Activated T-helper 9 cell treated with anti-CD3 and anti-CD28 coated beads, Interleukin-2, amount 50 U/mL, for 16 hours (primary cell): ENCODE measurements at places on chromosomes 7 and 10.

GRCh38 chr7:24863626-24864025, 106.4 kb upstream of the GSDME start:
- no peak for DNase-seq

GRCh38 chr10:91891125-91892001, 17.9 kb downstream of the FGFBP3 start:
- no peak for DNase-seq

- no peak for DNase-seq
These were observed 196.8 kb downstream of the RNLS start for GRCh38 chr10:88386204-88386788.

- DNase-seq, result no peak
These were observed 99.5 kb upstream of the ABI1 start for GRCh38 chr10:26960308-26960707.

- no peak for DNase-seq
These were observed 251.6 kb downstream of the ELMO1 start for GRCh38 chr7:37197108-37197507.

GRCh38 chr10:3173171-3173878, 743 bp upstream of the PITRM1 start:
- no peak for DNase-seq

GRCh38 chr10:58952747-58953466, 223.5 kb upstream of the PHYHIPL start:
- DNase-seq, result no peak

GRCh38 chr10:86340176-86340990, 26.2 kb downstream of the GRID1 start:
- DNase-seq, result no peak

DNA sequence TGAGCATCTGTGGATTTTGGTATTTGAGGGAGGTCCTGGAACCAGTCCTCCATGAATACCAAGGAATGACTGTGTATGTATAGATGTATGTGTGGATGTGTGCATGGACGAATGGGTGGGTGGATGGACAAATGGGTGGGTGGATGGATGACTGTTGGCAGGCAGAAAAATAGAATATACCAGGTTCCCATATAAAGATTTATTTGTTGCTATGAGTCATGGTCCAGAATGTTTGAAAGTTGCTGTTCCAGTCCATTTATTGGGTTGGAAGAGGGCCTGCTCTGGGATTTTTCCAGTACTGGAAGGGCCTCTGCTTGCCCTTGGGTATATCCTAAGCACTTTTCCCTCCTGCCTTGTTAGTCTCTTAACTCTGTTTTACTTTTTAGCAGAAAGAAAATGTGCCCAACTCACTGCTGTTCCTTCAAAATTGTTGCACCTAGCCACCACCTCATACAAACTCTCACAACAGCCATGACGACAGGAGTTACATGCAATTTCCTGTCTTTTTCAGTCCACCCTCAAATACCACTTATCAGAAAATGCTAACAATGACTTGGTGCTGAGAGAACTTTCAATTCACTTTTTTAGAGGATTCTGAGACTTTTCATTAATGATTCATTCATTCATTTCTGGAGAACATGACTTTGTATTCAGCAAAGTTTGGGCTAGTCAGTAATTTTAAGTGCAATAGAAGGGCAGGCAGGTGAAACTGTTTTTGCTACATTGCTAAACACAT, 108.1 kb downstream of the EEPD1 start:
- no peak for DNase-seq

DNA sequence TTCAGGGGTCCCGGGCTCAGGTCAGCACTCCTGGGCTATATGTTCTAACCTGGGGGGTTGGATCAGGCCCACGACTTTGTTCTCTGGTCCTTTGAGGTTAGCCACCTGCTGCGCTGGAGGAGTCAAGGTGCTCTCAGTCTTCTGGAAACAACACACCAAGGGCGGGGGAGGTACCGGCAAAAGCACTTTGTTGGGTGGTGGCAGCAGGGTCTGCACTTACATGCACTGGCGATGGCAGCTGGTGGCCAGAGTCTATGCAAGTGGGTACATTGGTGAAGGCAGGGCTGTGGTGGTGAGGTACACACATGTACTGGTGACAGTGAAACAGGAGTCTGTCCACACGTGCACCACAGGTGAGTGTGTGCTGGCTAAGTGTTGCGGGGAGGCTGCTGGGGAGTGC, 194.2 kb upstream of the MAGI2 start:
- DNase-seq, result no peak

DNA sequence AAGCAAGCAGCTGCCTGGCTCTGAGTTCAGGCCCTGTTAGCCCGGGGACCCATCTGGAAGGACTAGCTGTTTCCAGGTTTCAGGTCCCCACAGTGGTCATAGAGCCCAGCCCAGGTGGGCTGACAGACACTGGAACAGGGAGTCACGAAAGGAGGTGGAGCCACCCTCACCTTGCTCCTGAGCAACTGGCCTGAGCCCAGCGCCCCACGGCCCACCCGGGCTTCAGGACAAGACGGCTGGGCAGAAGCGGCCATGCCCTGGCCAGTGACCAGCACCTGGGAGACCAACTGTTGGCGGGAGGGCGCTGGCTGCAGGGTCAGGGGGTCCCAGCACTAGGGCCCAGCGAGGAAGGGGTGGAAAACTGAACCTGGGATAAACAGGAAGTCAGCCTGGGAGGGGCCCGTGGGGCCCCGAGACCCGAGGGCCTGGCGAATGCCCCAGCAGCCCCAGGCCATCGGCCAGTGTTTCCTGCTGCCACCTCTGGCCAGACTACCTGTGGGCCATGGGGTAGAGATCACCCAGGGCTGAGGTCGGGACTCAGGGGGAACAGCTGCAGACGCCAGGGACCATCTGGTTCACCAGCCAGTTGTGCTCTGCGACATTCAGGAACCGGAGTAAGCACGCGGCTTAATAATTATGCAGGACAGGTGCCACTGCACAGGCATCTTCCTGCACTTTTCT, 282.1 kb upstream of the PPP2R2D start:
- no peak for DNase-seq

GRCh38 chr10:130243015-130243414, 106.8 kb downstream of the GLRX3 start:
- no peak for DNase-seq

DNA sequence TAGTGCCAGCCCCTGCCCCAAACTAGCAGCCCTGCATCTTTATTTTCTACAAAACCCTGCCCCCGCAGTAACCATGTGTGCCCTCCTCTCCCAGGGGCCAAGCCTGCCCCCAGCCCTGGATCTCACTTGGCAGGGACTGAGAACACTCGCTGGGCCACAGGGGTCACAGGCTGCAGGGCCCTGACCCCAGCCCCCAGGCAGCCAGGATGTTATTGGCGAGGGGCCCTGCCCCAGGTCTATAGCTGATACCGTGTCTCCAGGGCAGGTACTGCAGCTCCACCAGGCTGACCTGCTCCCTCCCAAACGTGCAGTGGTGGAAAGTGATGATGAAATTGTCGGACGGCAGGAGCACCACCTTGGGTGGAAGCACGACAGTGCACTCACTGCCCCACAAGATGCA, 35.9 kb upstream of the TUBB8 start:
- no peak for DNase-seq

DNA sequence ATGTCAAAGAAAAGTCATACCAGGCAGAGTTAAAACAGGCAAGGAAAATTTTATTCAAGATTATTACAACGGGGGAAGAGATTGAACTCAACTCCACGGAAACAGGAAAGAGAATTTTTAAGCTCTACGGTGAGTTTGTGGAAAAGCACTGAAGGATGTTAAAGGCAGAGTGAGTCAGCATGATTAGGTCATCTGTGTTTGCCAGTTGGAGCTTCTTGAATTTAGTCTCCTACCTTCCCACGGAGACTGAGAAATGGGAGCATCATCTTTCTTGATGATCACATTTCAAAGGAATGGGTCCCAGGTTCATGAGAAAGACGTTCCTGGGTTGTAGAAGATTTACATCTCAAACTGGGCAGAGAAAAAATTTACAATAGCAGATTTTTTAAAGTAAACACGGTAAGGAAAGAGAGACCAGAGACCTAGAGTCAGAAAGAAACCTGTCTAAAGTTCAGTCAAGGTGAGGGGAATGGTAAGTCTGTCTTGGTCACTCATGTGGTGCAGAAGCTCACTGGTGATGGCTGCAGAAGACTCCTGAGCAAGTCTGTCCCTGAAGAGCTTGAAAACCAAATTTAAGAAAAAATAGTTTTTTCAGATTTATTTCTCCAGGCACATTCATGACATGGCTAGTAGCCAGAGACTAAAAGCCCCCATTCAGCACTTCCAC, 516.9 kb upstream of the LRRN3 start:
- no peak for DNase-seq

DNA sequence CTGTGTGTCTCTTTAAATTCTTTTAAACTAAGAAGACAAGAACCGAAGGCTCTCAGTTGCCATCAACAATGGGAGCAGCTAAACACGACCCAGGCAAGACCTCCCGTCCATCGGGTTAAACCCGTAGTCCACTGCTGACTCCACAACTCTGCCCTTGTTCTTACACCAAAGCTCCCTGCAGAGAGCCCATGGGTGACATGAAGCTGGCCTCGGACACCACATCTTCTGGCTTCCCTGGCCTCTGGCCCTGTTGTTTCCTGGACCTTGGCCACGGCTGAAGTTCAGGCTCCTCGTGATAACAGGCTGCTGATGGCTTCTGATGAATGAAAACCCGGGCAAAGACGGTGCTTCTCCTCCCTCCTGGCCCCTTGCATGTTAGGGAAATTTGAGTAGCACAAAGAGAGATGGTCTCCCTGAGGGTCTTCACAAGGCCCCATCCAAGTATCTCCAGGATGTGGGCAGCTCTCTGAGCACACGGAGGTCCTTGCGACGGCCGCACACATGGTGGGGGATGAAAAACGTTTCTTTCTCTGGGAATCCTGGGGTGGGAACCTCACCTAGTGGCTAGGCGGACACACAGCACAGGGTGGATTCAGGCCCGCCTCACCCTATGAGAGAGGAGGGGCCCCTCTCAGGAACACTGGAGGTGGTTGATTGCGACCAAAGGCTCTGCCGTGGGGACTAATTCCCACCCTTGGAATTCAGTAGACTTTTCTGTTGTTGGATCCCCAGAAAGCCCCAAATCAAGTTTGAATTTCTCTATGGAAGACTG, 271.1 kb downstream of the ADARB2 start:
- DNase-seq, result no peak

DNA sequence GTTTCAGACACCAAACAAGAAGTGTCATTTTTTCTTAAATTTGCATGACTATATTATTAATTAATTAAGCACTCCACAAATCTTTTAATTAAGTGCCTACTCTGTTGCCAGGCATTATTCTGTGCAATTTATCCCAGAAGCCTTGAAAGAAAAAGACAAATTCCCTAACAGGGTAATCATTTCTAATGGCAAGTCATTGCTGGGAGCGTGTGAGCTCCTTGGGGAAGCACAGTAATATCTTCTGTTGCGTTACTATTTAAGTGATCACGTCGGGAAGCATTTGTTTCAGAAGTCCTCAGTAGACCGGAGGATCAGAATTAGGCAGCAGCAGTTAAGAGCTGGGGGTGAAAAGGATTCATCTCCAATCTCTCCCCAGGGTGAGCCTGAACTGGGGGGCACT, 276.8 kb upstream of the RNF32 start:
- no peak for DNase-seq

DNA sequence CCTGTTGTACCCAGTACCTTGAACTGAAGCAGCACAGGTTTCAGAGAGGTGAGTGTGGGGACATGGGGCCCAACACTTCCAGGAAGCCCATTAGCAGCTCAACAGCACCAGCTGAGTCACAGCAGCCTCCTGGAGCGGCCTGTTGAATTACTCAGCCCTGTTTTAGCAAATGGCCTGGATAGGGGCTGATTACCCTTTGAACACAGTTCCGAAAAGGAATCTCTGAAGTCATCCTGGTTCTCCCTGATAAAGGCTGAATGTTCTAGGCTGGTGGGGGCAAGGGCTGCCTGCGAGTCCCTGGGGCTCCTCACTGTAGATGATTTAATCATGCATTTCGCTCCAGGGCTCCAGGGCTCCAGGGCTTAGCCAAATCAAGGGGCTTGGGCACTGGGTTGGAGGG, 287.5 kb downstream of the GRID1 start:
- DNase-seq, result no peak

GRCh38 chr10:38093816-38094157, 350 bp upstream of the ZNF37A start:
- DNase-seq, result no peak

- no peak for DNase-seq
These were observed 47.8 kb upstream of the NKX2-3 start for GRCh38 chr10:99484626-99485581.

DNA sequence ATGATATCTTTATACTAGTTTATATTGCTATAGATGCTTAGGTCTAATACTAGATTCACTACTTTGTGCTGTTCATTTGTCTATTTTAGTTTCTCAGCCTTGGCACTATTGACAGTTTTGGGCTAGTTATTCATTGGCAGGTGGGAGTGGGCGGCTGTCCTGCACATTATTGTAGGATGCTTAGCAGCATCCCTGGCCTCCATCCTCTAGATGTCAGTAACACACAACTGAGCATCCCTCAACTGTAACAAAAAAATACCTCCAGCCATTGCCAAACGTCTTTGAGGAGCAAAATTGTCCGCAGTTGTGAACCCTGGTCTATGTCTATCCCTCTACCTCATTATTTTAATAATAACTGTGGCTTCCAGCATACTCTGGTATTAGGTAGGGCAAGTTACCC, 34.4 kb upstream of the PNLIP start:
- no peak for DNase-seq
